ENCODE measurements at places on chromosomes 12 and 14. TPM values are rescaled to one million over a fixed set of nuclear protein-coding genes. Genes with fewer than 3 reads are reported as not detected.

DNA sequence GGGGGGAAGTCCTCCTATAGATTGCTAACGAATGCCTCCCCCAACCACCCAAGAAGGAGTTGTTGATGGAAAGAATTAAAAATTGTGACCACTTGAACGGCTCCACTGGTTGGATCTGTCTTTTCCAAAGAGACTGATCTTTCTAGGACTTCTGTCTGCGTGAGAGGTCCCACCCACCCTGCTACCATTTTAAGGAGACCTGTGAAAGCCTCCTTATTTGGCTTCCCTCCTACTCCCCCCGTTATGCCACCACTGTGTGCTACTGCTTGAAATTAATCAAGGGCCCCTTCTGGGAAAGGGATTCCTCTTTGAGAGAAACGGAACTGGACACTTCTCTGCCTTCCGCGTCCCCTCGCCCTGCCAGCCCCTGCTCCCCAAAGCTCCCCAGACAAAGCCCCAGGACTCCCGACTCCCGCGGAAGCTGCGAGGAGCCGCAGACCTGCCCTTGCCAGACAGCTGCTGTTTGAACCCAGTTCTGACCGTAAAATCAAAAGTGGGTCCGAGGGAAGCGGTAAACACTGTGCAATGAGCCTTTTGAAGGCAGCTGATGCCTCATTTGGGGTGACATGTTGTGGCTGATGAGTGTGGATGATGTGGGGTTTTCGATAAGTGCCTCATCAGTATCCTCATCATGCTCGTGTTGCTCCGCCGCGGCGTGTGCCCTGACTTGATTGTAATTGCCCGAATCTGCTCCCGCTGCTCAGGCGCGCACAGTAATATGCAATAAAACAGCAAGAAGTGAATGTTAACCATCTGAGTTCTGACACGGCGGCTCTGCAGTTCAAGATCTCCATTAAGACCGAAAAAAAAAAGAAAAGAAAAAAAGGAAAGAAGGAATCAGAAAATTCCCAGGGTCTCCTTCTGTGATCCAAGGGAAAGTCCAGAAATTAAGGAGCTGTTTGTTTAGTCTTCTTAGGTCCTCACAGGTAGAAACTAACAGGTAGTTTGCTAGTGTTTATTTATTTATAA, 48.2 kb downstream of the MBIP start:
- DNase-seq = no peak

CINP gene
- 31.2 TPM for total RNA-seq

GRCh38 chr12:32541754-32542374, 137.2 kb upstream of the DNM1L start:
- DNase-seq = no peak

DNA sequence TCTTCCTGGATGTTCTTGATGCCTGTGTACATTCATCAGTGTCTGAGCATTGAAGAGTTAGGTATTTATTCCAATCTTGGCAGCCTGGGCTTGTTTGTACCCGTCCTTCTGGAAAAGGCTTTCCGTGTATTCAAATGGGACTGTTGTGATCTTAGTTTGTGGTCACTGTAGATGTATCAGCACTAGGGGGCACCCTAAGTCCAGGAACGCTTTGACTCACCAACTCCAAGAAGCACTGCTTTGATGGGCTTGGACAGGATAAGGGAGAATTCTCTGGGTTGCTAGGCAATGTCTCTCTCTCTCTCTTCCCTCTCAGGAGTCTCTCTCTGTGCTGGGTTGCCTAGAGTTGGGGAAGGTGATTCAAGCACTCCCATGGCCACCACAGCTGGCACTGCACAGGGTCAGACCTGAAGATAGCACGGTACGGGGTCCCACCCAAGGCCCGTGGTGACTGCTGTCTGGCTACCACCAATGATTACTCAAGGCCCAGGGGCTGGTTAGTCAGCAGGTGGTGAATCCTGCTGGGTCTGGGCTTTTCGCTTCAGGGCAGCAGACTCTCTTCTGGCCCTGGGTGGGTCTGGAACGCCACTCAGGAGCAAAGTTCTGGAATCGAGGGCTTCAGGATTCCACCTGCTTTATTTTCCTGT, 211.1 kb upstream of the RGS6 start:
- peak; percentile 48 for DNase-seq

DNA sequence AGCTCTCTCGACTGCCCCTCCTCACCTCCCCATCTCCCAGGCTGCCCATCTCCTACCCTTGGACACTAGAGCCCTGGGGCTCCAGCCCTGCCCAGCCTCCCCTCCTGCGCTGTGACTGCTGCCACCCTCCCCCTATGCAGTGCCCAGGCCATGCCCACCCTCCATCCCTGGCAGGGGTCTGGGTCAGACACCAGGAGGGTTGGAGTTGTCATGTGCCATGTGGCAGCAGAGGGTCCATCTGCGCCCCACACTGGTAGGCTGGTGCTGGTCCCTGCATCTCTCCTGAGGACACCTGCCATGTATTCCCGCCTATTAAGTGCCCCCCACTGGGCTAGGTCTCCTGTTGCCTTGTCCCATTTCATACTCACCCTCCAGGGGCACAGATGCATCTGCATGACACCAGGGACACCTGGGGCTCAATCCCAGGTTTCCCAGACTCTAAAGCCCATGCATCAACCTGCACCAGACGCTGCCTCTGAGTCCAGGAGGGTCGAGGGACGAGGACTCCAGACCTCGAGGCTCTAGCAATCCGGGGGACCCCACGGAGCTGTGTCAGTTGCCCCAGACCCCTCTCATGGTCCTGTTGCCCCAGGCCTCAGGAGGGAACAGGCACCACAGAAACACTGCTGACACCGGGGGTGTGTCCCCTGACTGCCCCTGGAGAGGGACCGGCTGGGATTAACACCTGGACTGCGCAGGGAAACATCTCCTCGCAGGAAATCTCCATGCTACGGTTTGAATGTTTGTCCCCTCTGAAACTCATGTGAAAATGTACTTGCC, 23.4 kb upstream of the SFSWAP start:
- no peak for DNase-seq

RPL10L gene
- total RNA-seq = not detected

FOXA1 gene
- total RNA-seq = 126 TPM

DNA sequence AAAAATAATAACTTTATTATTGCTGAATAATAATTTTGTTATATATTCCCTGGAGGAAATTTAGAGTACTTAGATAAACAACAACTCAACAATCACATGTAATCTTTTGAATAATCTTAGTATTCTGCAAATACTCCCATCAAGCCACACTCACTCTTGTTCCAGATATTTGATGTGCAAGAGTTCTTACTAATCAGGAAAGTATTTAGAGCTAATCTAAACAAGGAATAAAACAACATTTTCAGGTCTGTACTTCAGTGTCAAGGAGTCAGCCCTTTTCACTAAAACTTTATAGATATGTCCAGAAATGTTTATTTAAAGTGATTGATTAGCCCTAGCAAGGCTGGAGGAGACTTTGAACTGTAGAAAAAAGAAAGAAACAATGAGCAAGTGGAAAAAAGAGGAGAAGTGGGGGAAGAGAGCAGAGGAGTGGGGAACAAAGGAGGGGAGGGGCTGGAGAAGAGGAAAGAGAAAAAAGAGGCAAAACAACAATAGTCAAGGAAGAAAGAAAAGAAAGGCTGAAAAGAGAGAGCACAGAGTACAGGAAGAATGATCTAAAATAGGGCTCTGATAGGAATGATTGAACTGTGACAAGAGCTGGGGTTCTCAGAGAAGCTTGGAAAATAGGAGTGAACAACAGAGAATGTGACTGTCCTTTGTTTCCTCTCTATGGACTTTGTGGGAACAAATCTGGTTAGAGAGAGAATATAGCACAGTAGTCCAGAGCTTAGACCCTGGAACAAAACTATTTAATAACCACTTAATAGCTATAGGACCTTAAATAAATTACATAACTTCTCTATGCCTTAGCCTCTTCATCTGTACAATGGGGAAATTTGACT, 238.7 kb downstream of the AKAP6 start:
- DNase-seq = no peak

ARF3 gene
- 164 TPM for total RNA-seq

GRCh38 chr14:33475623-33476022, 475.3 kb downstream of the EGLN3 start:
- peak; percentile 45 for DNase-seq

GRIP1 gene
- 31.1 TPM for total RNA-seq

- no peak for DNase-seq
Measured at GRCh38 chr14:96065661-96066459, 26.7 kb downstream of the C14orf132 start.

DNA sequence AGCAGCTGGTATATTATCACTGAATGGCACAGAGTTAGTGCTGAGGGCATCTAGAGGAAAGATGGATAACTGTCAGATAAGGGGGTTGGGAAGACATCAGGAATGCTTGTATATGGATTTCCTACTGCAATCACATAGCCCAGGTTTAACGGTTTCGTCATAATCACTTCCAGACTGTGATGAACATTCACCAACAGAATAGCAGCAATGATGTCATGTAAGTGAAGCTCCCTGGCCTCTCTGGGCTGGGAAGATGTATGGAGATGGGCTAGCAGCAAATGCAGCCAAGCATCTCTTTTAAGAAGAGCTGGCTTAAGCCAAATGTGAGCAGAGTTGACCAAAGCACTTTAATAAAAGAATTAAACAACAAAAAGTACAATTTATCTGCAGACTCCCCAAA, 714.6 kb downstream of the GALC start:
- no peak for DNase-seq

TMEM179 gene
- 0.86 TPM for total RNA-seq

DNA sequence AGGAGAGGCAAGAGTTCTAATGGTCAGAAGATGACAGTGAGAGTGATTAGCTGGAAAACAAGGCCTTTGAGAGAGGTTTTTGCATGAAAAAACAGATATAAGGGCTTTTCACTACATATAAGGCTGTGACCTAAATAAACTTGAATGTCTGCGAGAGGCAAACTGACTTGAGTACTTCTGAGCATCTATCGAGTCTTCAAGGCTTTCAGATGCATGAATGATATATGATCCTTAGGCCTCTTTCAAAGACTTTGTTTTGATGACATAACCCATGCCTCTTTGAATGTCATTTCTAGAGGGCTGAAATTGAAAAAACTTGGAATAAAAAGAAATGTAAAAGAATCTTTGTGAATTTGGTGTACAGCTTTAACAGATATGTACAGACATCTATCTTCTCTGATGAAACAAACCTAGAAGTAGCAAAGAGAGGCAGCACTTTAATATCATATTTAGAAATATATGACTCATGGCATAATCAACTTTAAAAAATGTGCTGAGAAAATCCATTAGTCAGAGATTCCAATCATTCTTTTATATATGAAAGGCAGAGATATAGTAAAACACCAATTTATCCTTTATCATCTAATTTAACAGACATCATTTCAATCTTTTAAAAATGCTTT, 72.6 kb downstream of the PPM1H start:
- DNase-seq = no peak

STRAP gene
- 79.8 TPM for total RNA-seq

DNA sequence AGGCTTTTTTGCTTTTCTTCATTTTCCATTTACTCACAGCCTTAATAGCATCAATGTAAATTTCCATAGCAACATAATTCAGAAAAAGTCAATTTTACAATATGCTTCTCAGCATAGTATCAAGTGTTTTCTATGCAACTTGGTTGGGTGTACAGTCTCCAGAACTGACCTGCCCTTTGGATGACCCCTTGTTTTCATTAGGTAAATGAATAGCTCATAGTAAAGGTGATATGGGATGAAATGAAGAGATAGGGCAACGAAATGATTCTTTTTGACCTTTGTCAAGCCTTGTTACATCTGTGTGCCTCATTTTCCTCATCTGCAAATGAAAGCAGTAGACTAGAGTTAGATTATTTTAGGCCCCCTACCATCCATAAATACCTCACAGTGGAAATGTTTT, 1081.0 kb downstream of the TMTC2 start:
- DNase-seq = no peak
